Central memory CD8-positive, alpha-beta T cell (primary cell): ENCODE measurements at places on chromosomes 7 and 10.

- no peak for DNase-seq
Measured at GRCh38 chr10:99667108-99667751, 7.9 kb downstream of the ENTPD7 start.

DNA sequence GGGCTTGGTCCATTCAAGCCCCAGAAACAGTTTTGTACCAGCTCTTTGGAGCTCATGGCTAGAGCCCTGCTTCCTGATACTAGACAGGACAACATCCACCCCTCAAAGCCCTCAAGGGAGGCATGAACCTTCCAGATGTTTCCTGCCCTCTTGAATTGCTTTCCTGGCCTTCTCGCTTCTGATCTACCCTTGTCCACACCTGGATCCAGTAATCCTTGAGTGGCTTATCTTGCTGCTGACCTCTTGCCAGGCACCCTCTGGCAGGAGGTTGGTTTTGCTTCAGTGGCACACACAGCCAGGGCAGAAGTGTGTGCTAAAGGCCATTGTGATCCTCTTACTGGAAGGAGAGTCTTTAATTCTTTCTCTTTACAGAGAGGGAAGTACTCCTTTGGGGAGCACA lies 495.8 kb downstream of the PLXNA4 start:
- DNase-seq = no peak

DNA sequence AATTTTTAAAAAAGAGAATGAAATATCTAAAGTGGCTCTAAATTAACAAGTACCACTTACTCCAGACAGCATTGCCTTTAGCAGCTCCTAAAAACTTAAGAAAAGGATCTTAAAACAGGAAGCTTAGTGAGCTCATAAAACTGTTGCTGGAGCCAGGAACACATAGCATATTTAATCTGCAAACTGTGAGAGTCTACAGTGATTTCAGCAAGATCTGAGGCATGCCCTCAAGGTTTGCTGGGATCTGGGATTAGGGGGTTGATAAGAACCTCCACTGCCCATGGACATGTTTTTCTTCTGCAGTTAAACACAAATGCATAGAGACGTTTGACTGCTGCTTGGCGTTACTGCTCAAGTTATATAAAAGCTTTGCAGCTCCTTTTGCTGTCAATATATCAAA lies 3.8 kb downstream of the GLI3 start:
- no peak for DNase-seq

GRCh38 chr7:89247207-89247606 lies 451.7 kb upstream of the TEX47 start:
- DNase-seq = no peak

DNA sequence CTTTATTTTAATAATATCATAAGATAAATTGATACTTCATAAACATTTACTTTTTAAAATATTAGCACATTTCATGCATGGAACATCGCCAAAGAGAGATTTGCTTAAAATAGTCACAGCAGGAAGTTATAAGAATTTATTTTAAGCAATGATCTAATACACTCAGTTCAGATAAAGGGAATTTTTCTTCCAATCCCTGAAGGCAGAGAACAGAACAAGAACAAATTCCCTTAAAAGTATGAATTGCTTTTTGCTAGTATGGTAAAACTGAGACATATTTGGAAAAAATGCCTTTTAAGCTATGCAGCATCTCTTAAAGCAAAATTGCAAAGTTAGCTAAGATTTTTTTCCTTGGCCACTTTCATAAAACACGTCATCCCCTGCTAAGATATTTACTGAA lies 91.0 kb downstream of the SEMA3D start:
- DNase-seq = no peak

DNA sequence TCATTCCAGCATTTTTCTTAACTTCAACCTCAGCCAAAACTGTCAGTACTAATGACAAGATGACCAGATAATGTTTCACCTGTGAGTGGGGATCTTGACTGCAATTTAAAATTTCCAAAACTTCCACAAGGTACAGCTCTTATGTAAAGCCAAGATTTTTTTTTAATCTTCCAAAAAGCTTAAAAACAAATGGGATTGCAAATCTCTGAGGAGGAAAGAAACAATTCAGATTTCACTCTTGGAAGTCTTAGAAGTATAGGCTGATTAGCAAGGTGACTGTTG lies 90.2 kb downstream of the AGMO start:
- DNase-seq = no peak

DNA sequence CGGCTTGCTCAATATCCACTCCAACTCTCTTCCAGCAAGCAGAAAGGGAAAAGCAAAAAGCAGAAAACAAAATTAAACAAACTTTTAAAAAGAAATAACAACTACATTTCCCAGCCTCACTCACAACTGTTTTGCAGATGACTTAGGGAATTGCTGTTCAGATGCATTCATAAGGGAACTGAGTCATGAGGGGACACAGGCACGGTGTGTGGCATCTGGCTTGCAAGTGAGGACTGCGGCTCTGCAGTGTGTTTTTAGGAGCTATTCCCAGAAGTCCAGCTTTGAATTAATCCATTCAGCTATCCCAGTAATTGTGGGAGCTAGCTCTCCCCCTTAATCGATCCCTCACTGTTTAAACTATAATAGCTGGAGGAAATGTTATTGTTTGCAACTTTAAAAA lies 30.3 kb downstream of the PTN start:
- DNase-seq = no peak

GRCh38 chr10:80771902-80772555 lies 234.3 kb downstream of the SH2D4B start:
- no peak for DNase-seq

DNA sequence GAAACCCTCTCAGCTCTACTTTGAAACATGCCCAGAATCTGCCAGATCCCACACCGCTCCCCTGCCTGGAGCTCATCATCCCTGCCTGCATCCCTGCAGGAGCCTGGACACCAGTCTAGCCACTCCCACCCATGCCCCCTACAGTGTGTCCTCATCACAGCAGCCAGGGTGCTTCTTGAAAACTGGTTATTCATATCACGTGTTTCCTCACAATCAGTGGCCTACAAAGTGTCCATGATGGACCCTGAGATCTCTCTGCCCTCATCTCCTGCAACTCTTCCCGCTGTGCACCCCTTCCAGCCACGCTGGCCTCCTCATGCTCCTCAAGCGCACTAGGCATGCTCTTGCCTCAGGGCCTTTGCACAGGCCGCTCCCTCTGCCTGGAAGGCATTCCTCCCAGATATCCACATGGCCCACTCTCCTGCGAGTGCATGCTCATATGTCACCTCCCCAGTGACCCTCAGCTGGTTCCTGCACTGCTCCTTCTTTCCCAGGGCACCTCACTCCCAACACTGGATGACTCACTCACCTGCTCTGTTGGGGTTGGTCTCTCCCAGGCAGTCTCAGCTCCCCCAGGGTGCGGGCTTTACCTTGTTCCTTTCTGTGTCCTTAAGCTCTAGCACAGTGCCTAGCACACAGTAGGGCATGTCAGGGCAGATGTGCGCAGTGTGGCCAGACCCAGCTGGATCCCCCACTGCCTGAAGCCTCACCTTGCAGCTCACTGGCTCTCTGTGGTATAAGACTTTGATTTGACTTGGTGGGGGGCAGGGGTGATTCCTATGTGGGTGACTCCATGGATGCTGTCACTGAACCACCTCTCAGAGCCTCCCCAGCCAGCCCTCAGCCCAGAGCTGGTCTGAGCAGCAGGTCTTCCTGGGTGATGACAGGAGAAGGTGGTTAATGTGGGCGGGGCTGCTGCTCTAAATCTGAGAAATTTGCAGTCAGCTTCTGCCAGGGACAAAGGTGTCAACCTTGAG lies 37.3 kb downstream of the CDH23 start:
- DNase-seq = no peak

DNA sequence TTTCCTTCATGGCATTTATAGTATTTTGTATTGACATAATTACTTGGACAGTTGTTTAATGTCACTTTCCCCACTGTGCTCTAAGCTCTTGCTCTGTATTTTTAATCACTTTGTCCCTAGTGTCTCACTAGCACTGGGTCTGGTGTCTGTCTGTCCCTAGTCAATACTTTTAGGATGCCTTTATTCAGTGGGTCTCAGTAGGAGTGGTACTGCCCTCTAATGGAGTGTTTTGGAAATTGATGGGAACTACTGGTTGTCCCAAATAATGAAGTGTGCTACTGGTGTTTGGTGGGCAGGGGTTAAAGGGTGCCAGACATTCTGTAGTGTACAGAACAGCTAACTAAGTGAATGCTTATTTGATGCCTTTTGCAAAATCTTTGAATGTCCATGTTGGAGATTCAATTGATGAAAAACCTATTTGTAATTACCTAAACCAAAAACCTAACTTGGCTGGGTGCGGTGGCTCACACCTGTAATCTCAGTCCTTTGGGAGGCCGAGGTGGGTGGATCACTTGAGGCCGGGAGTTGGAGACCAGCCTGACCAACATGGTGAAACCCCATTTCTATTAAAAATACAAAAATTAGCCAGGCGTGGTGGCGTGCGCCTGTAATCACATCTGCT lies 33.3 kb downstream of the CDK14 start:
- DNase-seq = no peak

- DNase-seq = no peak
Measured at GRCh38 chr7:91656541-91657482, 223.7 kb downstream of the MTERF1 start.

- DNase-seq = no peak
Measured at GRCh38 chr7:15686957-15687545, 568 bp upstream of the MEOX2 start.

GRCh38 chr7:14896461-14896860 lies 6.1 kb downstream of the DGKB start:
- DNase-seq = no peak

- DNase-seq = no peak
Measured at GRCh38 chr10:16527452-16527851, 5.8 kb upstream of the C1QL3 start.

- no peak for DNase-seq
Measured at GRCh38 chr7:617614-618538, 98.2 kb upstream of the PDGFA start.

- DNase-seq = no peak
Measured at GRCh38 chr10:75395932-75396630, 5.5 kb downstream of the ZNF503 start.

DNA sequence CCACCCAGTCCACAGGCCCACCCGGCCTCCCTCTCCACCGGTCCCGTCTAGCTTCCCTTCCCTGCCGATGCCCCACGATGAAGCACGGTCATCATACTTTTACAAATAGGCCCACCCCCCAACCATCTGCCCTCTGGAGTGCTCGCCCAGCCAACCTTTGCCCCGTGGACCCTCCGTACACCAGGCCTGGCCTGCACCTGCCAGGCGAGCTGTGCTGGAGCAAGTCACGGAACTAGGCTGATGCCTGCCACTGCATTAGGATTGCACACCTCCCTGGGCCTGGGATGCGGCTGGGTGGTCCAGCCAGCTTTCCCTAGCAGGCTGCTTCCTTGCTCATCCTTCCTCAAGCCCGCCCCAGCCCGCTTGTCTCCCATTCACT lies 44.7 kb downstream of the PPIF start:
- no peak for DNase-seq

DNA sequence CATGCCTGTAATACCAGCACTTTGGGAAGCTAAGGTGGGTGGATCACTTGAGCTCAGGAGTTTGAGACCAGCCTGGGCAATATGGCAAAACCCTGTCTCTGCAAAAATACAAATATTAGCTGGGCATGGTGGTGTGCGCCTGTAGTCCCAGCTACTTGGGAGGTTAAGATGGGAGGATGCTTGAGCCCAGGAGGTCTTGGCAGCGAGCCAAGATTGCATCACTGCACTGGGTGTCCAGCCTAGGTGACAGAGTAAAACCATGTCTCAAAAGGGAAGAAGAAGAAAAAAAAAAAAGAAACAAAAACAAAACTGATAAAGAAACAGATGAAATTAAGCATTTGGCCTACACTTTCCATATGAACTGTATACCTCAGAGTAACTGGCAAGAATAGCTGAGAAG lies 319.2 kb downstream of the PARD3 start:
- DNase-seq = no peak

DNA sequence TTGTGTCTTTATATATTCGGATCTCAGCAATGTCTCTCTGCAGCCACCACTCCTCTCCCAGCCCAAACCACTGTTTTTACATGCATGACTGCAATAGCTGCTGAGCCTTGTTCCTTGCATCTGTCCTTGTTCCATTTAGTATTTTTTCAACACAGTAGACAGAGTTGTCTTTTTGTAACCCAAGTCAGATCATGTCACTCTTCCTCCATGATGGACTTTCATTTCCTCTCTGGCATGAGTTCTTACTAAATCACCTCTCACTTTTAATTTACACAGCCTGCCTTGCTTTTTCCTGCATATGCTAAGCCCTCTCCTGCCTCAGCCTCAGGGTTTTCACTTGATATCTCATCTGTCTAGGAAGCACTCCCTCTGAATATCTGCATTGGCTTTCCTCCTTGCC lies 353.2 kb downstream of the HGF start:
- DNase-seq = no peak

DNA sequence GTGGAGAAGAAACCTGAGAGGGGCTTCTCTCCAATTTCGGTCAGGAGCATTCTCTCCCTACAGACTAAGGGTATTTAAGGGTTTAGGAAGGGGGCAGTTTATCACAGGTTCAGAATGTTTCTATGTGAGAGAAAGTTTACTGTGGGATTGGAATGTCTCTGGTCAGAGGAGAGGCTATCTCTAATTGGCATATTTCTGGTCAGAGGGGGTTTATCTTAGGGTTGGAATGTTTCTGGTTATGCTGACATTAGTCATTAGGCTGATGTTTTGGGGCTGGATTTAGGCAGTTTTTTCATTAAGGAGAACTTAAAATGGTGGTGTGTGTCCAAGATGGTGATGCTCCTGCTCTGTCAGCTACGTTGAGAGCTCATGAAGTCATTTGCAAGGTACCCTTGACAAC lies 758.0 kb downstream of the TYW1 start:
- no peak for DNase-seq
